GM23248 (cell line): ENCODE measurements at places on chromosomes 3 and 15.
A peak's percentile ranks its signal among the peaks of the same experiment; 100 is the strongest.

DNA sequence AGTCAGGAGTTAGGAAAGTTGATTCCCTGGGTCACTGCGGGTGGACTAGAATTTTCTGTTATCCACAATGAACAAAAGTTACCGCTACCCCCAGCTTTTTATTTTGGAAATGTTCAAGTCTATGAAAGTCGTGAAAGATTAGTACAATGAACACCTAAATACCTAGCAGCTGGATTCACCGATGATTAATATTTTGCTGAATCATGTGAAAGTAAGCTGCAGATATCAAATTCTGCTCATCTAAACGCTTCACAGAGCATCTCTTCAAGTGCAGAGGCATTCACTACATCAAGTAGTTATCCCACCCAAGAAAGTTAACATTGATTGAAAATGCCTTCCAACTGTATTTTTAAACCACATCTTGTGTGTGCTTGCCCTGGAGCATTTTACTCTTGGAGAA, 729.0 kb upstream of the NR2F2 start:
- no peak for DNase-seq

DNA sequence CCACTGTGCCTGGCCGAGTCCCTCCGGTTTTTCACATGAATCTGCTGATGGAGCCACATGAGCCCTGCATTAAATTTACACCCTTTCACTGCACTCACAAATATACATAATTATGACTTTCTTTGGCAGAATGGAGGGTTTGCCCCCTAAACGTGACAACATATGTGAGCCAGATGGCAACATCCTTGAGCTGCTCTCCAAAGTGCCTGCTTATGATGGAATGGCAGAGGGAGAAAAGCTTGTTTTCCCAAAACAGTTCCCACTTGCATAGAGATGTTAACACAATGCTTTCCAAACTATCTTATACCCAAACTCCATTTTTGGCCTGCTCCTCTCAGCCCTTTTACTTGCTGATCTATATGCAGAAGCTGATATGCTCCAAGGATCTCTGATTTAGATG, 54.9 kb downstream of the ABCC5 start:
- DNase-seq, result no peak

- DNase-seq, result no peak
Measured at GRCh38 chr3:14803981-14804834, 14.6 kb upstream of the FGD5 start.

GRCh38 chr15:80423215-80423614, 19.0 kb downstream of the ARNT2 start:
- peak; percentile 21 for DNase-seq

DNA sequence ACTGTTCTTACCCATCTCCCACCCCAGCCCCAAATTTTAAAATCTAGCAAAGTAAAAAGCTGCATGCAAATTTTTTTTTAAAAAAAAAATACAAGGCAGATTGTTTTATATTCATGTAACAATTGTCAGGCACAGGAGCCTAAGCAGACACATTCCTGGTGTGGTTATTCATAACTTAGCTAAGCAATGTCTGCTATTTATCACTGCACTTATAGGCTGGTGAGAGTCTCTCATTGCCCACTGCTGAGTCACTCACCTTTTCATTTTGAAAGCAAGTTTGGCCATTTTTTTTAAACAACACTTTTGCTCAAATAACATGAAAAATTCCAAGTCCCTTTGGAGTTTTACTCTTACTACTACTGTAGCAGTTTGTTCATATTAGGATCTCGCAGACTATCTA, 413.9 kb downstream of the RBMS3 start:
- peak; percentile 97 for DNase-seq

DNA sequence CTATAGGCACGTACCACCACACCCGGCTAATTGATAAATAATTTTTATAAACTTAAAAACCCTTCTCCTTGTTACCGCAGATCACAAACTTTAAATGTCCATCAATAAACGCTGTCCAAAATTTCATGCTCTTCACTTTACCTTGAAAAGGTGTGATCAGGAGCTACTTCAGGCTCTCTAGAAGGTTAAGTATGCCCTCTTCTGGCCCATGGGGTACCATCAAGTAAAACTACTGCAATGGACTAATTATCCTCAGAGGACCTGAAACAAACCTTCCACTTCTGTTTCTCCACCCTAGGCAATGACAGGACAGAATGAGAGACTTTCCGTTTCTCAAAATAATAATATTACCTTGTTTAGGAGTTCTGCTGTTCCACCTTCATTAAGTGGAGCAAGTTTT, 9.2 kb downstream of the LZTFL1 start:
- peak; percentile 10 for DNase-seq

DNA sequence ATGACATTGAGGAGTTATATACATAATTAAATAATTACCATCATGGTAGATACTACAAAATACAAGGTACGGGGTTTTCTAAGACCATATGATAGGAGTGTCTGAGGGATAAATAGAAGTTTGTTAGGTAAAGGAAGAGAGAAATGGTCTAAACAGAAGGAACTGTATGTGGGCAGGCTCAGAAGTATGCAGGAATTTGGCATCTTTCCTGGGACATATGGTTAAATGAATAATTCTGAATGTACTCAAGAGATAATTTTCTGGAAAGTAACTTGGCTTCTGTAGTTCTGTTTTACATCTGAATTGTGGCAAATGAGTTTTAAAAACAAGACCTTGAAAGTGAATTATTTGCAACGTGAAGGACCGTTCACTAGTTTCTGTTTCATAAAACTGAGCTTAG, 17.5 kb downstream of the LMCD1 start:
- DNase-seq, result peak; percentile 81

GRCh38 chr15:33074212-33074611, 120.3 kb downstream of the FMN1 start:
- no peak for DNase-seq

DNA sequence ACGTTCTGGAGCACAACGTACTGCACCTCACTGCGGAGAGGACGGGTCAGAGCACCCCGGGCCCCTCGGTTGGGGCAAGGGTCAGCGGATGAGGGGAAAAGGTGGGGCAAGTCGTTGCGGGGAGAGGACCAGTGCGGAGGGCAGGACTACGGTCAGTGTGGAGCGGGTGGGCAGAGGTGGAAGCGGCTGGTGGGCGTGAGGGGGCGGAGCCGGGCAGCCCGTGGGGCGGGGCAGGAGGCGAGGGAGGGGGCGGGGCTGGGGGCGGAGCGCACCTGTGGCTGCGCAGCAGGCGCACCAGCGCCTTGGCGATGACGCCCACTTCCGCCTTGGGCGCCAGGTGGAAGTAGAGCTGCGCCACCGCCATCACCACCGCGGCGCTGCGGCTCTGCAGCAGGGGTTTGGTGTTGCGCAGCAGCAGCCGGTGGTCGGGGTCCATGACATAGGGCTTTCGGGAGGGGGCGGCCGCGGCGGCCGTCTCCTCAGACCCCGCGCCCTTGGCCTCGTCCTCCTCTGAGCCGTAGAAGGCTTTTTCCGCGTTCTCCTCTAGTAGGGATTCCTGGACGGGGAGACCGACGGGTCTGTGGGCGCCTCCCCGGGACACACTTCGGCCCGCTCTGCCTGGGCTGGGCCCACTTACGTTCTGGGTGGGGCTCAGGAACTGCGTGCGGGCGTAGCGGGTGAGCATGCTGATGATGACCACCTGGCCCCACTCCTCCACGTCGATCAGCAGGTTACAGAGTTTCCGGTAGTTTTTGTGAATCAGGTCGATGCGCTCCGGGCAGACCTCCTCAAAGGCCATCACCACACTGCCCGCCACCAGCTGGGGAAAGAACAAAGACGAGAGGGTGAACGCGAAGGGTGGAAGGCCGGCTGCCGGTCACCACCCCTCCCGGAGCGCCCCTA, 29.2 kb downstream of the AP3B2 start:
- DNase-seq, result no peak

GRCh38 chr15:74123131-74123429, 7.3 kb upstream of the ISLR2 start:
- no peak for DNase-seq
